Amniotic stem cell (primary cell): ENCODE measurements at places on chromosomes 1 and 21.

DNA sequence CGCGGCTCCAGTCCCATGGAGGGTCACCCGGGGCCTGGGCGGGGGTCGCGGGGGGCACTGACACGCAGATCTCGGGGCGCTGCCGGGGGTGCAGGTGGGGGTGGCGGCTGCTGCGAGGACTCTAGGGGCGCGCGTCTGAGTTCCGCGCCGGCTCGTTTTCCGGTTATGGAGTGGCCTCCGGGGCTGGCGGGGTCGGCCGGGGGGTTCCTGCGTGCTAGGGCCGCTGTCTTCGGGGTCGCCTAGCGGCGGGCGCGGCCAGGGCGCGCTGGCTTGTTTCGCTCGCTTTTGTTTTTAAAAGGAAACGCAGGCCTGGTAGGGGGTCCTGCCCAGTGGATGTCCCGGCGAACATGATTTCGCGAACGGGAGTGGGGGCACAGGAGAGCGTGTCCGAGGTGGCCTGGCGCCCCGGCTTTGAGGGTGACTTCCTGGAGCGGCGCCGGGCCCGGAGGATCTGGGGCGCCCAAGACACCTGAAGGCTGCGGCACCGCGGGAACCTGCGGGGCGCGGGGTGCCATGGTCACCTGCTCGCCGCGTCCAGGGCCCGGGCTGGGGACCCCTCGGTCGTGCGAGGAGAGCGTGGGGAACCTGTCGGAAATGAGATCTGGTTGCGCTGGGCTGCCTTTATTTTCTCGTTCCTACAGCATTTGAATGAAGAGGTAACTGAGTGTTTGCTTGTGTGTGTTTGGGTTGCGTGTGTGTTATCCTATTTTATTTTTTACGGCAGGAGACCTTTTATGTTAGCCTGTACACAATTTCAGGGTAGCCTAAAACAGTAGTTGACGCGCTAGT, 618 bp downstream of the ETS2 start:
- DNase-seq, result no peak

DNA sequence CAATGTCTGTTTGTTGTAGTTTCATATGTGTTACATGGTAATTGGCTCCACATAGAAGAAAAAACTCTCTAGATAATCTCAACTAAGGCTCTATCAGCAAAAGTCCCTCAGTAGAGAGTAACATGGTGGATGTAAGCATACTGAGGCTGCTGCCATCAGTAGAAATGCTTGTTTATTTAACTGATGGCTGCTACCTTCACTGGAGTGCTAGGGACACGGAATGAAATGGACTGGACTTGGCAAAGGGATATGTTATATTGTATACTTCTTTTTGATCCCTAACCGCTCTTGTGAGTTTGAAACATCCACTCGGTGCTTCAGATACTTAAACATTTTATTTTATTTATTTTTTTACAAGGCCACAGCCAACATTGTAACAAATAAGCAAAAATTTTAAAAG, 143.0 kb downstream of the ZNF281 start:
- DNase-seq, result no peak

GRCh38 chr1:27163093-27163492, 8.2 kb upstream of the SLC9A1 start:
- no peak for DNase-seq

GRCh38 chr1:101302831-101303511, 66.2 kb downstream of the S1PR1 start:
- DNase-seq, result no peak

DNA sequence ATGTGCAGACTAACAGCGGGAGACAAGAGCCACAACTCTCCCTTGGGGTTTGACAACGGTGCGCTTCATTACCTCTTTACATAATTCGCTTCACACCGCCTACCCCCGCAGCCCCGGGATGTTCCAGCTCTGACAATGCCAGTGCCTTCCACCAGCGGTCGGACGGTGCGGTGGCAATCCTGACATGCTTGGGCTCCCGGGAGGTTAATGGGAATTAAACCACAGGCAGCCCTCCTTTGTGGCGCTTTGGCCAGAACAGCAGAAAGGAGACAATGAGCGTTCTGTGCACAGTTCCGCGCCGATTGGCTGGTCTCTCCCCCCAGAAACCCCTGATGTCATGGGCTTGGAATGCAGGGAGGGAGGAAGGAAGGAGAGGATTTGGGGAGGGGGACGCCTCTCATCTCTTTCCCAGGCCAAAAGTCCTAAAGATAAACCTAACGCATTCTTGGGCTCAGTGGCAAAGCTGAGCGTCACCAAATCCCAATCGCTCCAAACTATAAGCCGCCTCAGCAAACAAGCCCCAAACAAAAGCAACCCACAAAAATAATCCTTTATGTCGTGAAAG, 1.3 kb downstream of the CNN3 start:
- peak; percentile 81 for DNase-seq

DNA sequence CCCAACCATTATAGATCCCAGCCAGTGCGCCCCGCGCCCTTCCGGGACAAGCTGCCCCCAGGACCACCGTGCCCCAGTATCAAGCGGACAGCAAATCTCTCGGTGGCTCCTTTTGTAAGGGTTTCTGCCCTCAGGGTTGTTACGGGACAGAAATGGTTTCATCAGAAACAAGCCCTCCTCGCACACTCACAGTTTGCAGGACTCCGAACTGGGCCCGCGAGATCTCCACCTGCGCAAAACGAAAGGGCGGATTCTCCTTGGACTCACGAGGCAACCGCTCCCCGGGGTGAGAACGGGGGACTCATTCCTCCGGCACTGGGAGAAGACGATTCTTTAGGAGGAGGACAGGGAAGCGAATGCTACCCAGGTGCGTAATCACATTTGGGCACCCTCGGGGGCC, 51.1 kb upstream of the H6PD start:
- no peak for DNase-seq

- no peak for DNase-seq
Observed at GRCh38 chr1:197390856-197391255, 122.8 kb downstream of the CRB1 start.

GRCh38 chr1:204045430-204045829, 27.5 kb upstream of the SOX13 start:
- no peak for DNase-seq

GRCh38 chr1:25926731-25927496, 20.7 kb upstream of the STMN1 start:
- DNase-seq, result no peak

DNA sequence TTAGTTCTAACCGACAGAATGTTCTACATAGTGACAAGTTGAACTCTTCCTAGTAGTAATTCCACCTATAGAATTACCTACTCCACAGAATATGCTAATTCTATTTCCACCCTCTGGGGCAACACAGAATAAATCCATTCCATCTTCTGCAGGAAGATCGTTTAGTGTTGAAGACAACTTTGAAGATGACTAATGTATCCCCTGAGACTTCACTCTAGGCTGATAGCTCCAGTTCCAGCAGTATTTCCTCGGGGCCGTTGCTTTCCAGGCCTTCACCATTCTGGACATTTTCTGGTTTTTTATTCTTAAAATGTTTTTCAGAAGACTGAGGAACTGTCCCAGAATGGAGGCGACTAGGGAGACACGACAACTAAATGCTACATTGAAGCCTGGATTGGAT, 61.0 kb upstream of the CSF1 start:
- DNase-seq, result no peak

DNA sequence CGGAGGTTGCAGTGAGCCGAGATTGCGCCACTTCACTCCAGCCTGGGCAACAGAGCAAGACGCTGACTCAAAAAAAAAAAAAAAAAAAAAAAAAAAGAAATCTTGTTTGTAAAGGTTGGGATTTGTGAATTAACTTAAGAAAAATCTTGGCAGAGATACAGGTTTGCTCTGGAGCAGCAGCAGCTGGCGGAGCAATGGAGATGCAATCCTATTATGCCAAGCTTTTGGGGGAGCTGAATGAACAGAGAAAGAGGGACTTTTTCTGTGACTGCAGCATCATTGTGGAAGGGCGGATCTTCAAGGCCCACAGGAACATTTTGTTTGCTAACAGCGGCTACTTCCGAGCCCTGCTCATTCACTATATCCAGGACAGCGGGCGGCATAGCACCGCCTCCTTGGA, 5.6 kb downstream of the ZBTB8B start:
- DNase-seq, result no peak

DNA sequence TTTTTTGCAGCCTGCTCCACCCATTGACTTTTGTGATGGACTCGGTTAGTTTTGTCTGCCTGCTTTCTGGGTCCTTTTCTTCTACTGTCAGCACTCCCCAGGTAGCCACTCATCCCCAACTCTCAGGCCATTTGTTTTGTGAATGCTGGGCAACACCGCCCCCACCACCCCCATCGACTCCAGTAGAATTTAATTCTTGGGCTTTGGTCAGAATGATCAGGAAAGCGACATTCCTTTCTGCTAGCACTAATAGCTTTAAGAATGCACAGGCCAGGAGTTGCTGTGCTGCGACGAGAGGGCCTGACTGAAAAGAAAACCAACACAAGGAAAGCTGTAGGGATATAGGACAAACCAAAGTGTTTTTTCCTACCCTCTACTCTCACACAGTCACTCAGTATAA, 144.4 kb downstream of the CDC7 start:
- DNase-seq, result no peak

GRCh38 chr1:101264697-101265096, 27.9 kb downstream of the S1PR1 start:
- DNase-seq, result no peak

DNA sequence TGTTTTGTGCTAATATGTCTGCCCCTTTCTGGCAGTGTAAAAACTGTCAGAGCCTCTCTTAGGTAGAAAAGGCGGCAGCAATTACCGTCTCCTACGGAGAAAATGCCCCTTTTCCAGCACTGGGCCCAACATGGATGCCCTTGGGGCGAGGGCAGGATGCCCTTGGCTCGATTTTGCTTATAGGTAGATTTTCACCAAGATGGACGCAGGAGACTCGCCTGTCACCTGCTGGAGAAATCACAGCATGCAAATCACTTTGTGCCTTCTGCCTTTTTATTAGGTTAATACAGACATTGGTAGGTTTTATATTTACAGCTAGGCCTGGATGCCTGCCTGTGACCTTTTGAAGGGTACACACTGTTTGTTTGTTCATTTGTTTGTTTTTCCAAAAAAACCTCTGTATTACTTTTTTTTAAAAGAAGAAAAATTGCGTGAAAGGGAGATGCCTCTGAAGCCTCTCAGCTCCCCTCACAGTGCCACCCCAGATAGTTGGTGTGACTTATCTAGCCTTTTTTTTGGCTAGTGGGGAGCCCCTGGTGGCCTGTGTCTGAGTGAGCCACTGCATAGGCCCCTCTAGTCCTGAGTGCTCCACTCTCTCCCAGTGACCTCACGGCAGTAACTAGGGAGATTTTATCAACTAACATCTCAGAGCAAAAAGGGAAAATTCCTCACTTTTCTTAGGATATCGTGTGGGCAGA, 2.5 kb downstream of the ATP1B1 start:
- no peak for DNase-seq

DNA sequence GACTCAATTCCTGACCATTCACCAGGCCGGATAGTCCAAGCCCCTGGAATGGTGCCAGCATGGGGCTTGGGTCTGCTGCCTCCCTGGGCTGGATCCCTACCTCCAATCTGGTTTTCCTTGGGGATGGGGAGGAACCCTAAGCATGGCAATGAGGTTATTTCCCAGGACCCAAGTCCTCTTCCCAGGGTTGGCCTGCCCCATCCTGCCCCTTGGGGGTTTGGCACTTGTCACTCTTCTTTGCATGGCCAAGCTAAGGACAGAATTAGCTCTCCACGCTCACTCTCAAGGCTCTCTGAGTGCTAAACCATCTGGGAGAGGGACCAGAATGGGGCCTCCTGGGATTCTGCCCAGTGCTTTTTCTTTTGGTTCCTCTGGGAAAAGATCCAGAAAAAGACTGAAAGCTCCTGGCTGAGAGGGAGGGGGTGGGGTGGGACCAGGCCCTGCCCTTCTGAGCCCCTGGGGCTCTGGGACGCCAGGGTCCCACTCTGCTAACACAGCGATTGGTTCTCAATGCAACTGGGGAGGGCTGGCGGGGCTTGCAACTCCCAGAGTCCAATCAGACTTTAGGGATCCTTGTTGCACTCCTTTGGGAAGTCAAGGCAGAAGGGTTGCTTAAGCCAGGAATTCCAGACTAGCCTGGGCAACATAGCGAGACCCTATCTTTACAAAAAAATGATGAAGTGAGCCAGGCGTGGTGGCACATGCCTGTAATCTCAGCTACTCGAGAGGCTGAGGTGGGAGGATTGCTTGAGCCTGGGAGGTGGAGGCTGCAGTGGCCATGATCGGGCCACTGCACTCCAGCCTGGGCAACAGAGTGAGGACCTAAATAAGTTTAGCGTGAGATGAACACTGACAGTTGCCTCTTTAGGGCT, 52.7 kb downstream of the DHRS3 start:
- no peak for DNase-seq

DNA sequence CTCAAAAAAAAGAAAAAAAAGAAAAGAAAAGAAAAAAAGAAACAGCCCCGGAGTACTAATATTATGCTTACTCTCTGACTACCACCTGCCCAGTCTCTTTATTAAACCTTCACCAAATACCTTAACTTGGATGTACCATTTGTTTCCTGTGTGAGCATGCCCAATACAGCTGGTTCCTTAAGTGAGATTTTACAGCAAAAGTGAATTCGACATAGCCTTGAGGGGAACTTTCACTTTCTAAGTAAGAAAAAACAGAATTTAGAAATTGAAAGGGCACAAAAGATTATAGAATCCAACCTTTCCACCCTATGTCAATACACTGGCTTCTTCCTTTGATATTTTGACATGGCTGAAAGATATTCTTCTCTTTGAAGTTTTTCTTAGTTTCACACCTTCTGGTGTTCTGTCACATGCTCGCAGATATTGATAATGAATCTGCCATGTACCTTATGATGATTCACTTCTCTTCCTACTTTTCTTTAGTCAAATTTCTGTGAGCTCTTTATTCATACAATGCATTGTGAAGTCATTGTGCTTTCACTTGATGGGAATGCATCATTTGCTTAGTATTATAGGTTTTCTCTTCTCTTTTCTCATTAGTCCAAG, 5.2 kb upstream of the GIPC2 start:
- no peak for DNase-seq

- no peak for DNase-seq
Observed at GRCh38 chr1:225768662-225769426, 8.8 kb upstream of the SRP9 start.

DNA sequence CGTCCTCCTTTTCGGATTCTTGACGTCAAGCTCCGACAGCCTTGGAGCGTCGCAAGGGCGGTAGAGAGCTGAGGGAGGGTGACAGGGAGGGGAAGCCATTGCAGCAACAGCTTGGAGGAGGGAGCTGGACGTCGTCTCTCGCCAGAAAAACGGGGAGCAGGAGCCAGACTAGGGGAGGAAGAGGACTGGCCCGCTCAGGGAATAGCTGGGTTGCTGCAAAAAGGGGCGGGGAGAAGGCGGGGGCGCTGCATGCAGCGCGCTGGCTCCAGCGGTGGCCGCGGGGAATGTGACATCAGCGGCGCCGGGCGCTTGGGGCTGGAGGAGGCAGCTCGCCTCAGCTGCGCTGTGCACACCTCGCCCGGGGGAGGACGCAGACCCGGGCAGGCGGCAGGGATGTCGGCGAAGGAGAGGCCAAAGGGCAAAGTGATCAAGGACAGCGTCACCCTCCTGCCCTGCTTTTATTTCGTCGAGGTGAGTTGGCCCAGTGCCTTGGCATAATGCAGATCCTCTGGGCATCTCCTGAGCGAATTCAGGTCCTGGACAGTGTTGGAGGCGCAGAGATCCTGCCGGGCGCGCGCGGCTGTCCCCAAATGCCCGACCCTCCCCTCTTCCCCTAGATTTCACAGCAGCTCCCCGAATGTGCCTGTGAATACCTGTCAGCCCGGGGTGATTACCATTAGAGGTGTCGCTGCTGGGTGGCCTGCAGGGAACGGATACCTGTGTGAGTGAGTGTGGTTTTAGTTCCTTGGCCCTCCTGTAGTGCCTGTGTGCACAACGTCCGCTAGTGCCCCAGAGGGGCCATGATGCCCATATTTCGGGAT, at the start of gene PLPPR4:
Gene PLPPR4, plus strand, starts transcription at position 292 of the 821 bp plus-strand sequence. Its CDS starts 102 bp downstream, at position 394.
- peak; percentile 26 for DNase-seq

- no peak for DNase-seq
Observed at GRCh38 chr1:24900486-24900849, 29.6 kb downstream of the RUNX3 start.
